Esophagus squamous epithelium (tissue), 5 donors: ENCODE measurements at places on chromosomes 2 and 18. TPM values are rescaled to one million over a fixed set of nuclear protein-coding genes. Genes with fewer than 3 reads are reported as not detected.

DNA sequence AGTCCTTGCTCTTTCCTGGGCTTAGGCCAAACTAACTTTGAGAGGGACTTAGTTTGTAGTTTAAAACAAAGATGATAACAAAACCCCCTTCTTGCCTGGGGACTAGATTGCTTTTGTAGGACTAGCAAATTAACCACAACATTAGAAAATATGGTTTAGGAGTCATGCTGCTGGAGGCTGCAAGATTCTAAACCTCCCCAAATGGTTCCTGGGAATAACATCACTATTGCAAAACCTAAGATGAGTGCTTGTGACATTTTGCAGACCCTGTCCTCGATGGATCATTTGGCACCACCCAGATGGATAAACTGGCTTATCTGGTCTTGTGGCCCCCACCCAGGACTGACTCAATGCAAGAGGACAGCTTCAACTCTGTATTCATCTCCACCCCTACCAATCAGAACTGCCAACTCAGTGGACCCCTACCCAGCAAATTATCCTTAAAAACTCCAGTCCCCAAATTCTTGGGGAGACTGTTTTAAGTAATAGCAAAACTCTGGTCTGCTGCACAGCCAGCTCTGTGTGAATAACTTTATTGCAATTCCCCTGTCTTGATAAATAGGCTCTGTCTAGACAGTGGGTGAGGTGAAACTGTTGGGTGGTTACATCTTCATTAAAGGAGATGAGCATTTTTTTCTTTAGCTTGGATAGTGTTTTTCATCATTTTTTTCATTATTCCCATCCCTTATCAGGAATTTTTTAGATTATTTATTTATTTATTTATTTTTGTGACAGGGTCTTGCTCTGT, 58.9 kb downstream of the SPTBN1 start:
- DNase-seq: no peak

DNA sequence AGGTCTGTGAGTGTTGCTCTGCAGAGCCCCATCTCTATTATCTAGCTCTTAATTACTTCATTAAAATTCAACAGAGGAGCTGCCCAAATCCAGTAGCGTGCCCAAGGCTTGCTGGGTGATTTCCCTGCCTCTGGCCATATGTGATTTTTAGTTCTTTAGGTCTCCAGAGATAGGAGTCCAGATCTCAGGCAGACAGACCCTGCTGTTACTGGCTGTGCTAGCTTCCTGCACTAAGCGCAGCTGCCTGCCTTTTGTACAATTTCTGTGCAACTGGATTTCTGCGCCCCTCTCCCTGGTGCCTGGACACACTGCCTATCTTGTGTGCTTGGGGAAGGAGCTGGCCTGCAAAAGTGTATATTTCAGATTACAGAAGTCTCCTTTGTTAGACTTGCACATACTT, 136.5 kb downstream of the TDRD15 start:
- no peak for DNase-seq

DNA sequence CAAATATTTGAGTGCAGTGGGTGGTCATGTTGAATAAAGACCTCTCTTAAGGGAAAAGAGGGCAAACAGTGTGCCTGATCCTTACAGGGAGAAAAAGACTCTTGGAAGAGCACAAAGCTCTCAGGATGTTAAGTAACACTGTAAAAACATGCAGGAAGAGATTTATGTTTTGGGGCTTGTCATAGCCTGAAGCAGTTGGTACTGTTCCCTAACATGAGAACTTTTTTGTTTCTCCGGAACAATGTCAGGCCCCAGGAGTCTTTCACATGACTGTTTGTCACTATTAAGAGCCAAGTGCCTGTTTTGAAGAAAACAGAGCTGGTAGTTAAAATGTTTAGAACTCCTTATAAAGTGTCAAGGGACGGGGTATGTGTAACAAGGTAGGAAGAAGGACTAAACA, 83.7 kb upstream of the B3GNT2 start:
- DNase-seq: no peak

- DNase-seq: no peak
These were observed 248.8 kb downstream of the XIRP2 start for GRCh38 chr2:167136879-167137596.

DNA sequence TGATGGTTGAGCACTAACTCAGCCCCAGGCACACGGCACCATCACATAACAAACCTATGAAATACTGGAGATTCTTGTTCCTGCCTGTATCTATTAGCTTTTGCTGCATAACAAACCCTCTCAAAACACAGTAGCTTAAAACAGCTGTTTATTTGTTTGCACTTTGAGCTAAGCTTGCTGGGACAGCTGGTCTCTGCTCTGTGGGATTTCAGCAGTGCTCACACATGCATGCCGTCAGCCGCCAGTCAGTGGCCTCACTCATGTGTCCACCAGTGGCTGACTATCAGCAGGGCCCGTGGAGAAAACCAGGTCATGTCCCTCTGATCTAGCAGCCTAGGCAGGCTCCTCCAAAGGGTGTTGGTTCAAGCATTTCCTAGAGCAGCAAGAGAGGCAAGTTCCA, 52.8 kb upstream of the RAB12 start:
- DNase-seq: no peak

- DNase-seq: no peak
These were observed 486.5 kb downstream of the NUP35 start for GRCh38 chr2:183610724-183611123.

GRCh38 chr18:46570134-46570533, 86.9 kb downstream of the LOXHD1 start:
- no peak for DNase-seq

- DNase-seq: no peak
These were observed 70.3 kb upstream of the PELI1 start for GRCh38 chr2:64214281-64215115.

DNA sequence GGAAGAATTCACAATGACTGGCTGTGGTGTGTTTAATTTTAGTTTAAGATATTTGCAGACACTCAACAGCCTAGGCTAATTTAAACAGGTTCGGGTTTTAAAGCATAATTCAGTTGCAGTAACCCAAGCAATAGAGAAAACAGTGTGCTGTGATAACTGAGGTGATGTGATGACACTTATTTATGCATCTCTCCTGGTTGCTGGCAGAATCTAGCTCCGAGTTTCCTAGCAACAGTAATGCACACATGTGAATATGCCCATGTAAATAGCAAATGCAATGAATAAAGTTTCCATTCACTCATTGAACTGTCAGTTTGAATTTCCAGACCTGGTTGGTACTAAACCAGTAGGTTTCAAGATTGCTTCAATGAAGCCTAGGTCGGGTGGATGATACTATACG, 426.5 kb downstream of the TMX3 start:
- no peak for DNase-seq

DNA sequence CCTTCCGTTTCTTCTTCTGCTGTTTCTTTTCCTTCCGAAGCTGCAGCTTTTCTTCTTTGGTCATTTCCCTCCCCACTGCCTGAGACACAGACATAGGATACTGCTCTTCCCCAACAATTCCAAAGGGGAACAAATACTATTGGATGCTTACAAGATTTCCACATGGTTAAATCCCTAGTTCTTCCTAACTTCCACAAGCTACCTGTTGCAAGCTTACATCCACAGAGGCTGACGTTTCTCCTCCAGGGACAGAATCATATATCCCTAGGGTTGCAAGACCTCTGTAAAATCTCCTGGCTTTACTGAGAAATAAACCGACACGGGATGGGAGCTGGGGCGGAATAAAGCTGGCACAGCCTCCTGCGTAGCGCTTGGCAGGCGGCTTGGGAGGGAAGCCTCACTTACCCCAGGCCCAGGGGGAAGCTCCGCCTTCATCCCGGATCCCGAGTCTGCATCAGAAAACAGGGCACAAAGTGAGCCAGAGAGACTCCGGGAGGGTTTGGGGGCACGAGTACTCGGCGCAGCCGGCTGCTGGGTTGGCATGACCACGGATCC, 590 bp downstream of the EIF2B4 start:
- no peak for DNase-seq

GRCh38 chr2:7767902-7768301, 850.7 kb downstream of the RNF144A start:
- no peak for DNase-seq

- no peak for DNase-seq
These were observed 3.7 kb upstream of the TUBA4B start for GRCh38 chr2:219249203-219249980.

GRCh38 chr2:219671279-219671678, 43.8 kb downstream of the SLC4A3 start:
- DNase-seq: no peak

The SLC9A4 gene
- total RNA-seq: 0.76 TPM

The CDK5R2 gene
- total RNA-seq: not detected

The C2orf80 gene
- not detected for total RNA-seq

The DLX1 gene
- total RNA-seq: not detected

The SETBP1 gene
- 7.7 TPM for total RNA-seq

The PHLPP1 gene
- total RNA-seq: 10.1 TPM

The MC4R gene
- not detected for total RNA-seq

The CTLA4 gene
- 0.79 TPM for total RNA-seq

The CABYR gene
- total RNA-seq: 0.26 TPM

The CLEC4F gene
- total RNA-seq: not detected

The SCN3A gene
- total RNA-seq: 0.08 TPM

The KCNF1 gene
- not detected for total RNA-seq

The XIRP2 gene
- total RNA-seq: 0.03 TPM
